ENCODE measurements at places on chromosomes 13 and 19.

DNA sequence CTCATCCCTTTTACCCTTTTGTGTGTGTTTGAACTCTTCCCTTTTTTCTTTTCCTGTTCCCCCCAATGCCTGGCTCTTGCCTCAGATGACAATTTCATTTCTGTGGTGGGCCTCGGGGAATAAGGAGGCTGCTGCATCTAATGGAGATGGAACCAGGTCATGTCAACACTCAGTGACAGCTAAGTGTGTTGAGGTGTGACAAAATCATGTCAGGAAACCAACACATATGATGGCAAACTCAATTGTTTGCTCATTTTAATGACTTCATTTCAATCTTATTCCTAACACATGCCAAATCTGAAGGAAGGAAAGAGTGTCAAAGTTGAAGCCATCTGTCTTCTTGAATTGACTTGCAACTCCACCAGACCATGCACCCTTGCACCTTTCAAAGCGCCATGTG is 36.7 kb downstream of the TNFSF11 start:
- no peak for DNase-seq

- no peak for DNase-seq
These were observed 74.8 kb upstream of the KLHL1 start for GRCh38 chr13:70183041-70183440.

GRCh38 chr13:50123002-50123401 is 107.8 kb downstream of the KCNRG start:
- no peak for DNase-seq

DNA sequence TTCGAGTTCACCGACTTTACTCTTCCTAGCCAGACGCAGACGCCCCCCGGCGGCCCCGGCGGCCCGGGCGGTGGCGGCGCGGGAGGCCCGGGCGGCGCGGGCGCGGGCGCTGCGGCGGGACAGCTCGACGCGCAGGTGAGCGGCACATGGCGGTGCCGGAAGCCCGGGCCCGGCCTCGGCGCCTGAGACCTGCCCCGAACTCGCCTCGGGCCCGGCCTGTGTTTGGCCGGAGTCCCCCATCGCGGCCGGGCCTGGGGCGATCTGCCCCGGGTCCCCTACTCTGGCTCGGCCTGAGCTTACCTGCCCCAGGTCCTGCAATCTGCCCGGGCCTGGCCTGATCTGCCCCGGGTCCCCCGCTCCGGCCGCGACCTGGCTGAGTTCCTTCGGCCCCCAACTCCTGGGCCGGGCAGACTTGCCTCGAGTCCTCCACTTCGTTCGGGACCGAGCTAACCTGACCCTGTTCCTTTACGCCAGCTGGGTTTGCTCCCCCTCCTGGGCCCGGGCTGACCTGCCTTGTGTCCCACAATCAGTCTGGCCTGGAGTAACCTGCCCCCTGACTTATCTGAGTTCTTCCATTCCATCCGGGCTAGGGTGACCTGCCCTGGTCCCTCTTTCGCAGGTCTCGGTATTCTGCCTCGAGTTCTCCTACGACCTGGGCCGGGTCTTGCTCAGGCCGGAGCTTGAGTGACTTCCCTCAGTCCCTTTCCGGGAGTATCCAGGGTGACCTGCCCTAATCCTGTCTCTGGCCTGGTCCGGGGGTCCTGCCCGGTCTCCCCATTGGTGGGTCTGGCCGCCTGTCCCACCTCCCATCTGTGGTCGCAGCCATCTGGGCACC is 764 bp downstream of the UPF1 start:
- peak; percentile 53 for DNase-seq

GRCh38 chr19:28794301-28794700 is 418.6 kb downstream of the UQCRFS1 start:
- DNase-seq, result no peak

DNA sequence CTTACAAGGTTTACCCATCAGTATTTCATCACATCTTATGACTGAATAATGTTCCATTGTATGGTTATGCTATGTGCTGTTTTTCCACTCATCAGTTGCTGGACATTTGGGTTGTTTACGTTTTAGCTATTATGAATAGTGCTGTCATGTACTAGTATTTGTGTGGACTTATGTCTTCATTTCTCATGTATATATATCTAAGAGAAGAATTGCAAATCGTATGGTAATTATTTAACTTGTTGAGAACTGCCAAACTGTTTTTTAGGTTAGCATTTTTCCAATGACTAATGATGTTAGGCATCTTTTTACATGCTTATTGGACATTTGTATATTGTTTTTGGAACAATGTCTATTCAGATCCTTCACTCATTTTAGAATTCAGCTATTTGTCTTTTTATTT is 368.3 kb downstream of the LMO7 start:
- DNase-seq, result no peak

DNA sequence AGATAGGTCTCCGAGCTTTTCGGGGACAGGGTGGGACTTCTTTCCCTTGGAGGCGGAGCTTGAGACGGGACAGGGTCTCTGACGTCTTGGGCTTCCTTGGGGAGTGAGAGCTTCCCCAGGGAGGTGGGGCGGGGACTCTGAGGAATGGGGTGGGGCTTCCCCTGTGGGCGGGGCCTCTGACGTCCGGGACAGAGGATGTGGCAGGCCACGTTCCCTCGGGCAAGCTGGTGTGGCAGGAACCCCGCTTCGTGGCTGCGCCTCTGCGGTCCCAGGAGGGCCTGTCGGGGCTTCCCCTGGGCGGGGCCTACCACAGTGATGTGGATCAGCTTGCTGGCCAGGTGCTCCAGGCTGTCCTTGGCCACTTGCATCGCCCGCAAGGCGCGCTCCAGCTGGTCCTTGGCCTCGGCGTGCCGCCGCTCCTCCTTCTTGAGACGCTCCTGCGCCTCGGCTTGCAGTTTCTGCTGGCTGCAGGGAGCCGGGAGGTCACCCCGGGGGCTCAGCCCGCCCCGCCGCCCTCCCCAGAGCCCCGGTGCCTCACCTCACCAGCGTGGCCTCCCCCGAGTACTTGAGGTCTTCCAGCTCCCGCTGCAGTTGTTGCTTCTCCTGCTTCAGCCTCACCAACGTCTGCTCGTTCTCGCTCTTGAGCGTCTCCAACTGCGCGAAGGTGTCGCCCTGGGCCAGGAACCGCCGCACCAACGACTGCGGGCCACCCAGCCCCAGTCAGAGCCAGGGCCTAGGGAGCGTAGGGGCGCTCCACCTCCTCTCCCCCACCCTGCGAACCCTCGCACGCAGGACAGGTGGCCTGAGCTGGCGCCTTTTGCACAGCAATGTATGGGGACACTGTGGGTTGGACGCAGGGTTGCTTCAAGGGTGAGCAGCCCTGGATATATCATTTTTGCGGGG is 3.3 kb upstream of the RGL3 start:
- peak; percentile 87 for DNase-seq

- DNase-seq, result no peak
These were observed 9.2 kb downstream of the LMTK3 start for GRCh38 chr19:48502350-48503018.

DNA sequence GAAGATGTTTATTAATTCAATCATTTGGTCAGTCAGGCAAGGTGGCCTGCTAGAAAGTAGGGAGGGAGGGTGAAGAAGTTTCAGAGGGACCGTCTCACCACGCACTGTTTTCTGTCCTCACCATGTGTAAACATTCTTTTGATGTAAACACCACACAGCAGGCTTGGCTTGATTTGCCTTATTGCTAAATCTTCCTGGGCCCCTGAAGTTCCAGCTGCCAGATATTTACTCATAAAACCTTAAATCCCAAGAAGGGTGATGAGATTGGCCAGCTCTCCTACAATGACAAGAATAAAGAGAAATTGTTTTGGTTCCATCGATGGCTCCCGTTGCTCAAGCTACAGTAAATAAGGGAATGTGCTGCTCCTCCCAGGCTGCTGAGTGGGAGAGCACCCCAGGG is 198.2 kb upstream of the TMTC4 start:
- no peak for DNase-seq

GRCh38 chr13:43363156-43363953 is 340.0 kb downstream of the DNAJC15 start:
- no peak for DNase-seq

DNA sequence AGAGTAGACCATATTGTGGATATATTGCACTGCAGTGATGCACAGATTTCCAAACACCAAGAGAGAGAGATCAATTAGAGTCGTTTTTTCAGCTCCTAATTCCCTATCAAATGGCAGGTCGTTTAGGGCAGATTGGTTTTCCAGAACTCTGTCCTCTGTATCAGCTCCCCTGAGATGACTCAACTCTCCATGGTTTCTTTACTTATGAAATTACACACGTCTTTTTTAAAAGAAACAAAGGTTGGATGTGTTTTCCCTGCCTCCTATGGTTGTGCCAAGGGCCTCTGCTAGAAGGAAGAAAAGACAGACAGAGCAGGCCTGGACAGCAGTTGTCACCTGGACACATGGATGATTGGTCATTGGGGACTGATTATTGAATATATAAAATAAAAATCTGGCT is 478.1 kb upstream of the NBEA start:
- DNase-seq, result no peak

DNA sequence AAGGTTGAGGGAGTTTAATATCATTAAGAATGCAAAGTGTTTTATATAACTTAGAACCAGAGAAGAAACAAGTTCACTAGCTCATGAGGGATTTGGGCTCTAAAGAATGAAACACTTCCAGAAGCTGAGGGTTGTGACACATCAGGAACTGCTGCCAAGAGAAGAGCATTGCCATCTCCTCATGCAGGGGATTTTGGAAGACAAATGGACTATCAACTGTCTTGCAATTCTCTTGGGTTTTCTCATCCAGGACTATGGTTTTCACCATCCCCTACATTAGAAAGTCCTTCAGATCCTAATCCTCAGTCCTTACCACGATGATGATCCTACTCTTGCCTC is 59.7 kb upstream of the KL start:
- no peak for DNase-seq

- no peak for DNase-seq
These were observed 1575.1 kb upstream of the SLC10A2 start for GRCh38 chr13:104641309-104641708.

DNA sequence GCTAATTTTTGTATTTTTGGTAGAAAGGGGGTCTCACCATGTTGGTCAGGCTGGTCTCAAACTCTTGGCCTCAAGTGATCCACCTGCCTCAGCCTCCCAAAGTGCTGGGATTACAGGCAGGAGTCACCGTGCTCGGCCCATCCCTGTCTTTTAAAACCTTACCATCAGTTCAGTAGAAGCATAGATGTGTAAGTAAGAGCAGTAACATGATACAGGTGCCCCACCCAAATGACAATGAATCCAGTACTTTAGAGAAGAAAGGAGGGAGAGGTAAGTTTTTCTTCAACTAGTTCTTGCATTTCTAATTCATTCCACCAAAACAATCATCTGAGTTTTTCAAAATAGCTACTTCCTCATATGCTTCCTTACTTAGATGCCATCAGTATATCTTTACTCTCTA is 21.9 kb downstream of the SPRY2 start:
- no peak for DNase-seq

DNA sequence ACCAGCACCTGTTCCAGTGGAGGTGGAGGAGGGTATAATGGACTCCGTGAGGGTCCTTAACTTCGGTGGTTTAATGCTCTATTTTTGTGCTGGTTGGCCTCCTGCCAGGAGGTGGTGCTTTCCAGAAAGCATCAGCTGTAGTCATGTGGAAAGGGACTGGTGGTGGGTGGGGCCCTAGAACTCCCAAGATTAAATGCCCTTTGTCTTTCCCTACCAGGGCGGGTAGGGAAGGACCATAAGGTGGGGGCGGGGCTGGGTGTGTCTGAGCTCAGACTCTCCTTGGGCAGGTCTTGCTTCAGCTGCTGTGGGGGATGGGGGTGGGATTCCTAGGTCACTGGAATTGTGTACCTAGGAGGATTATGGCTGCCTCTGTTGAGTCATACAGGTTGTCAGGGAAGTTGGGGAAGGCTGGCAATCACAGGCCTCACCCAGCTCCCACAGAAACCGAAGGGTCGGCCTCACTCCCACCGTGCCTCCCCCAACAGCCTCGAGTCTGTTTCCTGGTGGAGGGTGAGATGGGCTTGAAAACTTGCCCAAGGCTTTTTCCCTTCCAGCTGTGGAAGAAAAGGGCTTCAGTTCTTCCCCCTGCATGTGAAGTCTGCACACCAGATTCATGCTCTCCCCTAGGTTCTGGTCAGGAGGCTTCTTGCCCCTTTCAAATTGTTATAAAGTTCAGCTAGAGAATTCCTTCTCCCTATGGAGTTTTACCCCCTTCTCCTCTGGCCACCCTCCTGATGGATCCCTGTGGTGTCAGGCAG is 60.3 kb upstream of the CLDN10 start:
- DNase-seq, result no peak

DNA sequence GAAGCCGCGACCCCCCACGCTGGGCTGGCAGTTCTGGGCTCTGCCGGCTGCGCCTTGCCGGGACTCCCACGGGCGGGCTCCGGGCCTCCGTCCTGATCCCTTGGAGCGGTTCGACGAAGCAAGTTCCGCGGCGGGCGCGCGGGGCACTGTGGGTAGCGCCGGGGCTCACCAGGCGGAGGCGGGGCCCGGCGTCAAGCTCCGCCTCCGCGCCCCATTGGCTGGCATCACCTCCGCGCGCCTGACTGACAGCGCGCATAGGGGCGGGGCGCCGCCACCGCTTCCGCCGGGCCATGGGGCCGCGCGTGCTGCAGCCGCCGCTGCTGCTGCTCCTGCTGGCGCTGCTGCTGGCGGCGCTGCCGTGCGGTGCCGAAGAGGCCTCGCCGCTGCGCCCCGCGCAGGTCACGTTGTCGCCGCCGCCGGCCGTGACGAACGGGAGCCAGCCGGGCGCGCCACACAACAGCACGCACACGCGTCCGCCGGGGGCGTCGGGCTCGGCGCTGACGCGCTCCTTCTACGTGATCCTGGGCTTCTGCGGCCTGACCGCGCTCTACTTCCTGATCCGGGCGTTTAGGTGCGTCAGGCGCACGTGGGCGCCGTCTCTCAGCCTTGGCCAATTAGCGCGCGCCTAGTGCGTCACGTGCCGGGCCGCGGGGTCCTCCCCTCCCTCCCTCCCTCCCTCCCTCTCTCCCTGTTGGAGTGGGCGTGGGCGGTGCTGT is at the start of gene FAM174C:
TSS of gene FAM174C (plus strand) at position 271 of the 716 bp plus-strand sequence. CDS start at position 291, 20 bp downstream.
- peak; percentile 97 for DNase-seq

DNA sequence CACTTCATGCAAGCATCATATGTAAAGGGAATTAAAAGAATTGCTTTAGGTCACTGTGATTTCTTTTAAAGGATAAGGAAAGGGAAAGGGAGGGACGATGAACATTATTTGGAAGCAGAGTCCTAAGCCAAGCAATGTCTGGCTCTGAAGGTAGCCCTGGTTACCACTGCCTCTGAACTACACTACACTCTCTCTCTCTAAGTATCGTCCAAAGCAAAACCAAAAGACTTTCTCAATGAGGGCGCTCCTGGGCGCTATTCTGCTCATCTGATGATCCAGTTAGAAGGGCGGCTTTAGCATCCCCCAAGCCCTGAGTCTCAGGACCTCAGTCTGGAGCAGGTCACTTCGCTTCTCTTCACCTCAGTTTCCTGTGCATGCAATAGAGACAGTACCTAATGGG is 26.2 kb downstream of the FOXO1 start:
- no peak for DNase-seq

GRCh38 chr13:58620176-58620575 is 988.6 kb downstream of the PCDH17 start:
- DNase-seq, result no peak
